ENCODE measurements at places on chromosomes 3 and 15.

- DNase-seq = no peak
These were observed 269.5 kb downstream of the SUCLG2 start for GRCh38 chr3:67384760-67385397.

- no peak for DNase-seq
These were observed 5.8 kb downstream of the ZNF80 start for GRCh38 chr3:114231616-114232015.

- DNase-seq = no peak
These were observed 121.0 kb downstream of the TFDP2 start for GRCh38 chr3:142028243-142028777.

DNA sequence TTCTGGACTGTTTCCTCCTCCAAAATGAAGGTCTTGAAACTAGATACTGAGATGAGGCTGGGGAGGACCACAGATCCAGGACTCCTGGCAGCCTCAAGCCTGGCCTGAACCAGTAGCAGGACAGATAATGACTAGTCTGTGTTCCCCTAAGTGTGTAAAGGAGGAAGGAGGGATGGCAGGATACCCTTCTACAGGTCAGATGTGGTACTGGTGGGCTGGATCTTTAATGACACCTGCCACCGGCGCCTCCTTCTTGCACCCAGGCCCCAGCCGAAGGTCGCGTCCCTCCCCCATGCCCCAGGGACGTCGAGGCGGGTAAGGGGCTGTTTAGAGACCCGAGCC is 556 bp downstream of the USP19 start:
- no peak for DNase-seq

All from substantia nigra (tissue), 51 donors.